ENCODE measurements at places on chromosomes 6 and 20. TPM values are rescaled to one million over a fixed set of nuclear protein-coding genes. Genes with fewer than 3 reads are reported as not detected.

DNA sequence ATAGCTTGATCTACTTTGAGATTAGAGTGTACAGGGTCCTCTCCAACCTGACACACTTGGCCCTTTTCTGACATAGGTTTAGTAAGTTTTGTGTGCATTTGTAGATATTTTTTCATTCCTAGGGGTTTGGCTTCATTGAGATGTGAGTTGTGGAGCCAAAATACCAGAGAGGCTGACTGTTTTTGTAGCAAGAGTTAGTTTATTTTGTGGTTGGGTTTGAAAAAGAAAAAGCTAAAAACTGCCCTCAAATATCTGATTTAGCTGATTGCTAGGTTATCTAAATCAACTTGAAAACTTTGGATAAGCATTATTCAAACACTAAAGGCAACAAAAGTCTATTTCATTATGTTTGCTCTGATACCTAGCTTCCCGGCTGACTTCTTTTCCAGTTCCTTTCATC, 164.7 kb upstream of the CENPW start:
- peak; percentile 48 for DNase-seq

- DNase-seq: no peak
Measured at GRCh38 chr6:1912731-1913130, 303.0 kb downstream of the FOXC1 start.

OPN5 gene
- not detected for total RNA-seq

FAM209A gene
- total RNA-seq: not detected
